ENCODE measurements at places on chromosomes 6 and 20. TPM values are rescaled to one million over a fixed set of nuclear protein-coding genes. Genes with fewer than 3 reads are reported as not detected.

Gene HBS1L
- 112 TPM for total RNA-seq

Gene TREM2
- total RNA-seq: not detected

Gene HLA-DRA
- total RNA-seq: 311 TPM

Gene BACH2
- total RNA-seq: 22.6 TPM

Gene ATG5
- total RNA-seq: 43.0 TPM

Gene PRR18
- not detected for total RNA-seq

Gene OXT
- total RNA-seq: not detected

Gene WFDC13
- total RNA-seq: not detected

Gene CLPSL1
- total RNA-seq: not detected

Gene RIPOR2
- 104 TPM for total RNA-seq

Gene TRIM10
- total RNA-seq: not detected

Gene TMEM244
- total RNA-seq: 0.73 TPM

Gene MDC1
- 67.4 TPM for total RNA-seq

Gene GCNT2
- total RNA-seq: 4.3 TPM

Gene FHL5
- not detected for total RNA-seq

Measured in activated CD8-positive, alpha-beta memory T cell treated with anti-CD3 and anti-CD28 coated beads, Interleukin-2, amount 10 ng/mL, durations not matched to agents 7 days and 5 days (primary cell).